ENCODE measurements at places on chromosomes 4 and X.

GRCh38 chrX:109448282-109448938 is 33.5 kb downstream of the GUCY2F start:
- DNase-seq: peak; percentile 68

GRCh38 chr4:119659576-119659975 is 31.0 kb upstream of the PDE5A start:
- no peak for DNase-seq

DNA sequence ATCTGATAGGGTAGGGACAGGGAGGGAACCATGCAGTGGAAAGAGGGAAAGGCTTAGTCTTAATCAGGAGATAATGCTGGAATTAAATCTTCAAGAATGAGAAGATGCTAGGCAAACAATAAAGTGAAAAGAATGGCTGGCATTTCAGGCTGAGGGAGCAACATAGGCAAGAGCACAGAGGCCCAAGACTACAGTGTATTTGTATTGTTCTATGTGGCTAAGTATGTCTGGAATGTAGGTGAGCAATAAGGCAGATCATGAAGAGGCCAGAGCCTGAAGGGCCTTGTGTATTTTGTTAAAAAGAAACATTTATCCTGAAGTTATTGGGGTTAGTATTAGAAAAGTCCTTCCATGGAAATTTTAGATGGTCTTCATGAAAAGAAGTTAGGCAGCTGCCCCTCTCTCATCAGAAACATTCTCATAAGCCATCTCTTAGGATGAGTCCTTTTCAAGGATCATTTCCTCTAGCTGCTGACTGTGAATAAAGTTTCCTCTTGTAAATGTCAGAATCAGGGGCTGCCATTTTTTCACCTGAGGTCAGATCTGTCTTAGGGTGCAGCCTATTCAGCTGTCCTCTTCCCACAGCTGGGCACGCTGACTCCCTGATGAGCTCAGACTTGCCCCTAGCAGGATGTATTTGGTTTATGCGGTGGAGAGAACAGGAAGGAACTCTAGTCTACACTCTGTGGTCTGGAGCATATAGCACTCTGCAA is 46.3 kb downstream of the ATP10D start:
- DNase-seq: peak; percentile 72

DNA sequence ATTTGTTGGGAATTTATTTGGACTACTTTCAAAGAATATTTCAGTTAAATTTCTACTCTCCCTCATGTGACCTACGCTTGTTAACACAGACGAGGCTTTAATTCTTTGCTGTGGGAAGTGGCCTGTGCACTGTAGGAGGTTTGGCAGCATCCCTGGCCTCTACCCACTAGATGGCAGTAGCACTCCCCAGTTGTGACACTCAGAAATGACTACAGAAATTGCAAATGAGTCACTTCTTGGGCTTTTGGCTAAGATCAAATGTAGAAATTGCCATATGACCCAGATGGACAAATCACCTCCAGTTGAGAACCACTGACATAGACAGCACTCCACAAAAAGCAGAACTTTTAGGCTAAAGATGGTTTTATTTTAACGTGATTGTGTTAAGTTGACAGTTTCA is 22.1 kb downstream of the PIR start:
- DNase-seq: peak; percentile 80

- no peak for DNase-seq
Observed at GRCh38 chr4:16715482-16715881, 183.0 kb downstream of the LDB2 start.

GRCh38 chrX:14039344-14039743 is 9.7 kb upstream of the GEMIN8 start:
- peak; percentile 75 for DNase-seq

GRCh38 chr4:187983746-187984145 is 11.8 kb upstream of the ZFP42 start:
- DNase-seq: no peak

GRCh38 chrX:71930298-71930697 is 19.7 kb downstream of the NHSL2 start:
- no peak for DNase-seq

DNA sequence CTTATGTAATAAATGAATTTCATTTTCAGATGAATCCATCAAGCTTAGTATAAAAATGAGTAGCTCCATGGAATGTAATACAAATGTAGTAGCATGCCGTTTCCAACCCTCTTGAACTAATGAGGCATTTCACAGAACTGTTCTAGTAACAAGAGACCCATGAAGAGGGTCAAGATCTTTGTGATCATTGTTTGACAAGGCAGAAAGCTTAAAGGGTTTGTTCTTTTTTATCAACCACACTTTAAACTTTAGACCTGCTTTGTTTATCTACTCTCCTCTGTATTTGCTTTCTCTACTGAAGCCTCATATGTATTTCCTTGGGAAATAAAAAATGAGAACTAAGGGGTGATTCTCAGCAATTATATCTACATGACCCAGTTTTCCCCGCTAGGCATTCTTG is 513.9 kb downstream of the ARAP2 start:
- DNase-seq: no peak

DNA sequence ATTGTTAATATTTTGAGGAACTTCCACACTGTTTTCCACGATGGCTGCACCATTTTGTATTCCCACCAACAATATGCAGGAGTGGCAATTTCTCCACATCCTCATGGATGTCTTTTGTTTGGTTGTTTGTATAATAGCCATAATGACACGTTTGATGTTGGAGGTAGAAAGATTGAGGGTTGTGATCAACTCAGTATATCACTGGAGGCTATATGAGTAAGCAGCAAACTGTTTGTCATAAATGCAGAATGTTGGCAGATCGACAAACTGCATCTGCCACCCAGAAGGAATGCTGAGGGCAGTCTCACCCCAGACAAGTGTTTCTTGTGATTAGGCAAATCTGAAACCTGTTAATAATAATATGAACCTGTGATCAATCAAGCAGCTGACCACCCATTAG is 243.9 kb upstream of the WDFY3 start:
- peak; percentile 88 for DNase-seq

DNA sequence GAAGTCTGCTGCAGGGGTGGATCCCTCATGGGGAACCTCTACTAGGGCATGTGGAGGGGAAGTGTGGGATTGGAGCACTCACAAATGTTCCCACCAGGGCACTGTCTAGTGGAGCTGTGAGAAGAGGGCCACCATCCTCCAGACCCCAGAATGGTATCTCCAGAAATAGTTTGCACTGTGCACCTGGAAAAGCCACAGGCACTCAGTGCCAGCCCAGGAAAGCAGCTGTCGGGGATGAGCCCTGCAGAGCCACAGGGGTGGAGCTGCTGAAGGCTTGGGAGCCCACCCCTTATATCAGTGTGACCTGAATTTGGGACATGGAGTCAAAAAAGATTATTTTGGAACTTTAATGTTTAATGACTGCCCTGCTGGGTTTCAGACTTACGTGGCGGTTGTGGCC is 25.0 kb upstream of the LDOC1 start:
- no peak for DNase-seq

DNA sequence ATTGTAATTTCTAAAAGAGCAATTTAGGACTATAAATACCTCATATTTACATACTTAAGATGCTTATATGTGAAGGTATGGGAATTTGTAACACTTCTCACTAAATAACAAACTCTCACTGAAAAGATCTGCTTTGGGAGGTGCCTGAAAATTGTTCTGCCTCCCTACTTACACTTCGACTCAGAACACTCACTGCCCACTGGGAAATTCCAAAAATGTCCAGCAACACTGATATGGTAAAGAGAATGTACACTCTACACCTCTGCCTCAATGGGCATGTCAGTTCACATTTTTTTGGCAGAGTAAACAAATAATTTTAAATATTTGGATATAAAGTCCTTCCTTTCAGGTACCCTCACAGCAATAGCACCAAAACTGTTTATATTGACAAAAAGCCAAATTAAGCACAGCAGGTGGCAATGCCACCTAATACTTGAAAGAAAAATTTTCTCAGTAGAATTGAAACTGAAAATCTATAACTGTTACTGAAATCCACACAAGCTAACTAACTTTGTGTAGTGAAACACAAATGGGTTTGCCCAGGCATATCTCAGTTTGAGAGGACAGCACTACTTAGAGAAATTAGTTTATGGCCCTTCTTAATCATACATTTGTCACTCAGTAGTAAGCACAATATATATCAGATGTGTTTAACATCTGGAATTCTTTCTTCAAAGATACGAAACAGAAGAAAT is 67.1 kb downstream of the PRDM5 start:
- no peak for DNase-seq

DNA sequence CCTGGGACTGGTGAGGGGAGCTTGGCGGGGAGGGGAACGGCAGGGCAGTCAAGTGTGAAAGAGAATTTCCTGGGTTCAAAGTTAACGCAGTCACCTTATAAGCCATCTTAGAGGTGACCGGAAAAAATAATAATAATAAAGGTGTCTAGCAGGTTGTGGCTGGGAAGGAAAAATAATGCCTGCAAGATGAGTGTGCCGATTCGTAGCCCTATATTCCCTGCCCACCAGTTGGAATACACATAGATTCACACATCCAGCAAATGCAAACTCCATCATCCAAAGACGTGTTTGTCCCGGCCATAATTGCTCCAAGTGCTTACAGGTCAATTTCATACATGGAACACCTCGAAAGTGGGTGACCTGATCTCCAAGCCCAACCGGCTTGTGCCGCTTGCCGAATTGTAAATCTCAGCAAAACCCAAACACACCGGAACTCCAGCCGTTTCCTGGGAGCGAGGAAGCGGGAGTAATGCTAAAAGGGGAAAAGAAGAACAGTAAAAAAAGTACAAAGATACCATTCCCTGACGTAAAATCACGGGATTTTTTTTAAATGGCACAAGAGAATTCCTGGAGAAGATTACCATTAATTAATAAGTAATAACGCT is 1.3 kb upstream of the FAT1 start:
- peak; percentile 57 for DNase-seq

DNA sequence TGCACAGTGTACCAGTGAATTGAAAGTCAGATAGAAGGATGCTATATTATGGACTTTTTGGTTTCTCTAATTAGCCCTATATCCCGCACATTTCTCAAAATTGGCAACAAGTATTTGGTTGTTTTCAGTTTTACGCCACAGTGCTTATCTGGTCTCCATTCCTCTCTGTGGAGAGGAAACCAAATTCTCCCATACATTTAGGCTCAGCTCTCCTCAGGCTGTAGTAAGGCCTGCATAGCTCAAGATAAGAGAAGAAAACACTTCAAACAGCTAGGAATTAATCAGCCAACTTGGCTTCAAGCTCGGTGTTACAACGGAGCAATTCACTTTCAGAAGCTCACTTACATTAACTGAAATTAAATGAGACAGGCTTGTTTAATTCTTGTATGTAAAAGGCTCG is 263.2 kb downstream of the PDHA2 start:
- peak; percentile 0 for DNase-seq

DNA sequence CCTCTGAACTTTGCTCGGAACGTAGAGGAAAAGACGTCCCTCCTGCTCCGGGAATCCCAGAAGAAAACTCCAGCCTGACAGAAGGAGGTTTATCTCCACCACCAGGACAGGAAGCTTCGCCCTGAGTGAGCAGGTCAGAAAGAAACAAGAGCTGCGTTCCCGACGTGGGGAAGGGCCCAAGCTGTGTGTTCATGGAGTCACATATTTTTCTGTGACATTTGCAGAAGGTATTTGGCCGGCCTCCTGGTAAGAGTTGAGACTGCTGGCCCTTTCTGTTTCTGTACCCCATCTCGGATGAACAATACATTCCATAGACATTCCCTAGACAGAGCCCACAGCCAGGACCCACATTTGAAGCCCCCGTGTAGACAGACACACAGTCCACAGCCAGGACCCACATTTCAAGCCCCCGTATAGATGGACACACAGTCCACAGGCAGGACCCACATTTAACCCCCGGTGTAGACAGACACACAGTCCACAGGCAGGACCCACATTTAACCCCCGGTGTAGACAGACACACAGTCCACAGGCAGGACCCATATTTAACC is 230.8 kb downstream of the SHOX start:
- no peak for DNase-seq

DNA sequence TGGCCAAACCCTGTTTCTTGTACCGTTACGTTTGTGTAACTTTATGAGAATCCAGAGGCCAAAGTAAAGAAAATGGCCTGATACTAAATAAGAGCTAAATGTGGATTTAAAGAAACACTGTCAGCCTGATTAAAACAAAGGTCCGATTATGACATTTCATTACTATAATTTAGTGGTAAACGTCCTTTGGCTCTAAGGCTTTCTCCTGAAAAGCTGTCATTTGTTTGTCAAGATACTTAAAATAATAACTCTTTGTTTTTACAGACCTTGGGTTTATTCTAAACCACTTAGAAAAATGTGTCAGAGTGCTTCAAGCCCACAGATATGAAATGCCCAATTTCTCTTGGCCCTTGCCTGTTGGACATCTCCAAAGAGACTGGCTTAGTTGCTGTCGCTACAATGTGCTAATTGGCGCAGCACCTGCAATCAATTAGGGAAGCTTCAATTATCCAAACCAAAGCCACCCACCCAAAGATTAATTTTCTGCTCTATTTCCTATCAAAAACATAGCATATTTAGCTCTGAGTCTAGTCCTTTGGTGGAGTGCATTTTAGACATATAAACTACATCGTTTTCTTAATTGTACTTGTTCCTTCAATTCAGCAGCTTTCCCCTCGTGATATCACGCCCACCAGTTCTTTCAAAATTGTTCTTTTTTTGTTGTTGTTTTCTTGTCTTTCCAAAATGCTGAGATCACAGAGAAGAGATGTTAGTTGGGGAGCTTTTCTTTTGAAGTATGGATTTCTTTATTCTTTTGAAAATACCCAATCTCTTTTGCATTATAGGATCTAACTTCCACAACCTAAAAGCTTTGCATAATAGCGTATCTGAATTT is 13.6 kb downstream of the SMIM20 start:
- no peak for DNase-seq

DNA sequence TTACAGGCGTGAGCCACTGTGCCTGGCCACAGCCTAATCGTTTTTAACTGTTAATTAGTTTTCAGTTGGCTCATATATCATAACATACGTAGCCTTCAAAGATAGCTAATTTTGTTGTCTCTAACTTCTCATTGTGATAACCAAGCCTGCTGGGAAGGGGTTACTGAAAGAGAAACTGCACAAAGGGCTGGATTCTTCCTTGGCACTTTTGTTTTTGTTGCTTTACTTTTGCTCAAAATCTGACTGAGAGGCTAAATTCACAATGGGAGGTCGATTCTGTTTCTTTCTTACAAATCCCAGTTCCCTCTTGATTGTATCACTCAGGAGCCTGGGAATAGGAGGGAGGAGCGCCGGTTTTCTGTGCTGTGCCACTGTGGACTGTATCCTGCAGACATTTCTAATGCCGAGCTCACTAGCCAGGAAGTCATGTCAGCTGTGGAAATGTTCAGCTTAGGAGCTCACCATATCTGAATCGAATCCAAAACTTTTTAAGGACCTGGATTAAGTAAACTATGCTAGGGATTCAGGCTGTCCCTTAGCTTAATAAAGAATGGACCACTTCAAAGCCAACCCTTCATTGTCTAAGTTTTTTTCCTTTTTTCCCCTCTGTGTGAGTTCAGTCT is 120.5 kb upstream of the FAT1 start:
- DNase-seq: no peak

DNA sequence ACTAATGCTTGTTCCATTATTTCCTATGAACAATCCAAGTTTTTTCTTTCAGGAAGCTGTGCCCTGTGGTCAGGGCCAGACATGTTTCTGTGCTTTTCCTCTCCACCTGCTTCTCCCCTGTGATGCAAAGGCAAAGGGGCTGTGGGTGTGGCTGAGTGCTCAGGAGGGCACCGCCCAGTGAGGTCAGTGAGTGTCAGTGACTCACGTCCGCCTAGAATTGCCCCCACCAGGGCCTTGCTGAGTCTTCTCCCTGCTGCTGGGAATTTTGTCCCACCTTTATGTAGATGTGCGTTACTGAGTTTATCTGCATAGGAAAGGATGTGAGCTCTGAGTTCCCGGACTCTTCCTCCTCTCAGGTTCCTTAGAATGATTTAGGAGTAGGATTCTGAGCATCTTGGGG is 283.2 kb downstream of the DCHS2 start:
- peak; percentile 69 for DNase-seq

GRCh38 chr4:82247629-82248028 is 126.2 kb downstream of the HNRNPD start:
- DNase-seq: no peak
